GM23248 (cell line): ENCODE measurements at places on chromosomes 6 and 20. TPM values are rescaled to one million over a fixed set of nuclear protein-coding genes. Genes with fewer than 3 reads are reported as not detected.

DNA sequence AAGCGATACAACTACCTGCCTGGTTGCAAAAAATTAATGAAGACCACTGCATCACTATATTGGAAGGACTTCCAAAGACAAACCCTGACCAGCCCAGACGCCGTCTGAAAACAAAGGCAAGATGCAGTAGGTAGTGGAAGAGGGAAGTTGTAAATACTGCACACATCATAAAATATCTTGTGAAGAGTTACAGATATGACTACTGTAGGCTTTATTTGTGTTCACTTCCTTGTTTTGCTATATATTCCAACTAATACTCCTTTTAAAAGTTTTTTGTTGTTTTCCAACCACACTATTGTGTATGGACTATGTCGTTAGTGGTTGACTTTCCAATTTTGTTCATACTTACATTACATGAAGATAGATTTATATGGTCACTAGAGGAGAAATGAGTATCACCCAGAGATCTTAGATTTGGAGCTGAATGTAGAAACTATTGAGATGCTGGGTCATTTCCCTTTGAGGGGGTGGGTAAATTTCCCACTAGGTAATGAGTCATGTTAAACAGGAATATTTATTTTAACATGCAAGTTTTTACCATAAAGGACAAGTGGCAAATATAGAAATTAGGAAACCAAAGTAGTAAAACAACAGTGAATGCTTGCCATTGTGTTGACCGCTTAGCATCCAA lies 16.6 kb upstream of the TXLNB start:
- H3K4me3 ChIP-seq = no peak overlapping the region
- no peaks in the 10 kb centered on the region for H3K27me3 ChIP-seq
- H3K4me1 ChIP-seq = peaks cover 14% of the 10 kb centered on the region
- DNase-seq = peak; percentile 37

GRCh38 chr6:169881976-169882375 lies 130.6 kb downstream of the ERMARD start:
- DNase-seq = no peak
- H3K4me3 ChIP-seq = no peak overlapping the region
- H3K27me3 ChIP-seq = 0 out of 2 replicates have a peak, but pooled peaks cover 3% of the 10 kb centered on the region
- no peak overlapping the region for H3K27ac ChIP-seq
- no peaks in the 10 kb centered on the region for H3K36me3 ChIP-seq

DNA sequence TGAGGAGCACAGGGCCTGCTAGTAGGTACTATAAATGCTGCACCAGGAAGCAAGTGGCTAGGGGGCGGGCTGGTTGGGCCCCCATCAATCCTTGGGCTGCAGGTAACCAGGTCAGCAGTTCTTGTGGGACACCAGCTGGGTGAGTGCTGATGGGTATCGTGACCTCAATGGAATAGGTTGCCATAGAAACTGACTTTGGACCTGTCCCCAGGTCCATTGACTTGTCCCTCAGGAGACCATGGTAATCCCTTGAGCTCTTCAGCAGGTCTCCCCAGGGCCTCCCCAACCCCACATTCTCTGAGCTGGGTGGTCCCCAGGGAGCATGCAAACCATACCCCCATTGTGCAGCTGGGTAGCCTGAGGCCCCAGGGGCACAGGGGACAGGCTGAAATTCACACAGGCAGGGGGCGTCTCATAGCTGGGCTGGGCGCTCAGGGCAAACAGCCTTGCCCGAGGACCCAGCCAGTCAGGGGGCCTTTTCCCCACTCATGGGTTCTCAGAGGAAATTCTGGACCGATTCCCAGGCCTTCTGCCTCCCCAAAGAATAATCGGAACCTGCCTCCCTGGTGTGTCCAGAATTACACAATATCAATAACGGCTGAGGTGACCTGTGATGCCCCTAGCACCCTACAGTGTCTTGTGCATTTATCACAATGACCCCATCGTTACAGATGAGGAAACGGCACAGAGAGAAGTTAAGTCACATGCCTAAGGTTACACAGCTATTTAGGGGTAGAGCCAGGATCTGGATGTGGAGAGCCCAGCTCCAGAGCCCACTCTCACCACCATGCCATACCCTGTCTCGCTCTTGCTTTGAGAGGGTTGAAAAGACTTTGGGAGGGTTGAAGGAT lies 35.9 kb downstream of the SRC start:
- no peaks in the 10 kb centered on the region for H3K27me3 ChIP-seq
- H3K36me3 ChIP-seq = no peaks in the 10 kb centered on the region
- no peak overlapping the region for H3K4me3 ChIP-seq

GRCh38 chr6:158894193-158894592 lies 75.0 kb upstream of the EZR start:
- DNase-seq = peak; percentile 71
- no peaks in the 10 kb centered on the region for H3K27me3 ChIP-seq
- no peaks in the 10 kb centered on the region for H3K36me3 ChIP-seq
- H3K27ac ChIP-seq = no peak overlapping the region
- no peak overlapping the region for H3K4me3 ChIP-seq

Gene SLC17A3
- not detected in 2 replicates for total RNA-seq
